ENCODE measurements at places on chromosomes 5 and 9. TPM values are rescaled to one million over a fixed set of nuclear protein-coding genes. Genes with fewer than 3 reads are reported as not detected.
A peak's percentile ranks its signal among the peaks of the same experiment; 100 is the strongest.

GRCh38 chr5:74885170-74885569 is 19.0 kb upstream of the FAM169A start:
- DNase-seq: peak; percentile 69

The CHMP5 gene
- 129 TPM for polyA plus RNA-seq

GRCh38 chr9:124477211-124477647 is 27.0 kb downstream of the ADGRD2 start:
- DNase-seq: no peak

The COL5A1 gene
- polyA plus RNA-seq: 128 TPM

DNA sequence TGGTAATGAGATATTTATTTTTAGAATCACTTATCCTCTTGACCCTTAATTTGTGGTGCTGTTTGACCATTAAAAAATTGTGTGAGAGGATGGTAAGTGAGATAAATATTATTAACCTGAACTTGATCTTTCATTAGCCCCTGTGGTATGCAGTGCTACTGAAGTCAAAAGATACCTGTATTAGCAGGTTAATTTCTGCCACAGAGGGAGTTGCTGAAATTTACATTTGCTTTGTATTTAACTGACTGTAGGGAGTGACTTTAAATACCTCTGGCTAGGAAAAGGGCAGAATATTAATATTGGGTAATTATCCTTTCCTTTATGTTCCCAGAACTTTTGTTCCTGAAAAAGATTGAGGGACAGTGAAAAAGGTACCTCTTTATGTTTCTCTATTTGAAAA is 133.6 kb downstream of the CHSY3 start:
- DNase-seq: no peak

The DBH gene
- 0.95 TPM for polyA plus RNA-seq

GRCh38 chr5:169904059-169904458 is 76.2 kb downstream of the INSYN2B start:
- DNase-seq: no peak

DNA sequence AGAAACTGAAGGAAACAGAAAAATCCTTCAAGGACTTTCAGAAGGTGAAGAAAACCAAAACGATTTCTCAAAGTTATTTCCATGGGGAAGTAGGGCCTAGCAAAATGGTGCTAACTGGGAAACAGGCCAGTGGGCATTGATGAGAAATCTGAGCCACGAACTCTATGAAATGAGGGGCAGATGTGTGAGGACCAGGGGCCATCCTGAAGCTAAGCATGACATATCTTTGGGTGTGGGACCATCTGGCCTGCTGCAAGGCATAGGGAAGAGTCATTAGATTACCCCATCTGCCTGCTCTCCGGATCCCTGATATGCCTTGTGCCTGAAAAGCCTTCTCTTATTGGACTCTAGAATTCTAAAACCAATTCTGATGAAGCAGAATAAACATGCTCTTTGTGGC is 143.8 kb downstream of the PALM2AKAP2 start:
- DNase-seq: no peak

The DMRT3 gene
- polyA plus RNA-seq: 3.2 TPM

The LPAR1 gene
- polyA plus RNA-seq: 22.5 TPM

DNA sequence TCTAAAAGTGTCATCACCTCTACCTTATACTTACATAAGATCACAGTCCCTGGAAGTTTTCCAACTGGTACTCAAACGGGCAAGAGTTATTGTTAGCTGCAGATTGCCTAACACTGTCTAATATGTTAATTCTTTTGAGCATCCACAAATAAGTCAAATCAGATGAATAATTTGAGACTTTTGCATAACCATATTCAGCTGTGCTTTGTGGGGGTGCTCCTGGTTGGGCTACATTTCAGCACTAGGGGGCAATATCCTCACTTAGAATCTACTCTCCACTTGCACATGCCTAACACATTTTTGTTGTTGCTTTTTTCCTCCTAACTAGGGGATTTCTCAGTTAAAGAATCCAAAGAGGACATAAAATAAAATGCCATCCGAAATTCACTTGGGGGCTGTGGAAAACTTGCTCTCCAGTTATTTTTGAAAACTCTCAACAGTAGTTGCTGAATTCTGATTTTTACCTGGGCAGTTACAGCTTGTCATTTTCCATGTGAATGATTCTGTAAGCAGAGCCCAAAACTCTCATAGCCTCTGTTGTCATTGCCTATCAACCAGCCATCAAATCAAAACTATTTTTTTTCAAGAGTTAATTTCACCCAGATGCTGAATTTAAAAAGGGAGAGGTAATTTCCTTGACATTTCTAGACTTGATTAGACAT is 71.5 kb downstream of the TRIM36 start:
- peak; percentile 15 for DNase-seq

The ENC1 gene
- polyA plus RNA-seq: 74.5 TPM

- no peak for DNase-seq
Observed at GRCh38 chr5:151532416-151532815, 58.7 kb downstream of the FAT2 start.

DNA sequence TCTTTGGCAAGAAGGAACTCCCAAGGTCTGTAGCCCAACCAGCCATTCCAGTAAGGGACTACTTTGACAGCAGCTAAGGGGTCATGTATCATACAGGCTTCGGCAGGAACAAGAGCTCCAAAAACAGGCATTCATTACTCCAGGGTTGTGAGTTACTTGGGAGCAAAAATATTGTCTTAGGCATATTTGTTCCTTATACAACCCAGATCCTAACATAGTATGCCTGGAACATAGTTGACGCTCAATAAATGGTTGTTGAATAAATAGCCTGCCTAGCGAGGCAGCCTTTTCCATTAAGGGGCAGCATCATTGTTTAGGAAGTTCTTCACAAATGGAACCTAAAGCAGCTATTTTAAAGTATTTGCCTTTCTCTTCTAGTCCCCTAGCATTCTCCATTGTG is 35.8 kb upstream of the FER start:
- DNase-seq: no peak

The RNF130 gene
- 66.5 TPM for polyA plus RNA-seq

DNA sequence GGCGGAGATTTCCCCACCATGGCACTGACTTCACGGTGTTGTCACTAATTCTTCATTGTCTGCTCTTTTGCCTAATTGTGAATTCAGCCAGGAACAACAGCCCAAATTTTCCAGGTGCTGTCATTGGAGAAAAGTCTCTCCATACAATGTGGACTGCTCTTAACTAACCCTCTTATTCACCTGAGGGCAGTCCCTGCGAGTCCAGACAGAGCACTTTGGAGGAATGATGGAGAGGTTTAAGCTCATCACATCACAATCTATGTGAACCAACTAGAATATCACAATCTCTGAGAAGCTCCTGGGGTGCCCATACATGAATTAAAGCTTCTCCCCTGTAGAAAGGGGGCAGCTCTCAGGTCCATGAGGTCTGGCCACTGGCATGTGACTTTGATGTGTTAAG is 56.4 kb downstream of the MTX3 start:
- no peak for DNase-seq

The PCDHB12 gene
- polyA plus RNA-seq: 5.0 TPM

DNA sequence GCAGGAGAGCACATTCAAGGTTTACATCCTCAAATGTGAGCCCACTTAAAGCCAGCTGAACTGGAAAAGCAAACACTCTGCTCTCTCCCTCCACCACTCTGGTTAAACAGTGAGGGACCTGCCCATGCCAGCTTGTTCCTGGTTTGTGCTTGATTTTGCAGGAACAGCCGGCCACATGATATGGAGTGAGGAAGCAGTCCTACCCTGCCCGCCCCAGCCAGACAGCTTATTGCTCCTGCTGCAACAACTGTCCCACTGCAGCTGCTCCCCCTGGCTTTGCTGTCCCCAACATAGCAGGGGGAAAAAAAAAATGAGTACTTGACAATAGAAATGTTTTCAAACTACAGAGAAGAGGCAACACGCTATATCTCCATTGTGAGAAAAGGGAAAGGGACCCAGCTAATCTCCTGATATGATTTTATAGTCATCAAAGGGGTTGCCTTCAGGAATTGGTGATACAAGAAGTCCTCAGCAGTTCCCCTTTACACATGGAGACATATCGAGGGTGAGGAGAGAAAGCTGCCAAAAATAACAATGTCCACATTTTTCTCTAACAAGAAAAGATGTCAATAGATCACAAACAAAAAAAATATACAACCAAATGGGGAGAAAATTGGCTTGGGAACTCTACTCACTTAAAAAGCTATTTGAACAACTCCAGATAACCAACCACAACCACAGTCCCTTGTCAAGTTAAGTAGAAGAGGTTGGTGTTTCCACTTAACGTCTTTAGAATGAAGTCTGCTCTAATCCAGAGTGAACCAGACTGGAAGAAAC is 4.6 kb downstream of the MYO10 start:
- no peak for DNase-seq

GRCh38 chr9:94139672-94140417 is 55.6 kb downstream of the PTPDC1 start:
- peak; percentile 51 for DNase-seq

DNA sequence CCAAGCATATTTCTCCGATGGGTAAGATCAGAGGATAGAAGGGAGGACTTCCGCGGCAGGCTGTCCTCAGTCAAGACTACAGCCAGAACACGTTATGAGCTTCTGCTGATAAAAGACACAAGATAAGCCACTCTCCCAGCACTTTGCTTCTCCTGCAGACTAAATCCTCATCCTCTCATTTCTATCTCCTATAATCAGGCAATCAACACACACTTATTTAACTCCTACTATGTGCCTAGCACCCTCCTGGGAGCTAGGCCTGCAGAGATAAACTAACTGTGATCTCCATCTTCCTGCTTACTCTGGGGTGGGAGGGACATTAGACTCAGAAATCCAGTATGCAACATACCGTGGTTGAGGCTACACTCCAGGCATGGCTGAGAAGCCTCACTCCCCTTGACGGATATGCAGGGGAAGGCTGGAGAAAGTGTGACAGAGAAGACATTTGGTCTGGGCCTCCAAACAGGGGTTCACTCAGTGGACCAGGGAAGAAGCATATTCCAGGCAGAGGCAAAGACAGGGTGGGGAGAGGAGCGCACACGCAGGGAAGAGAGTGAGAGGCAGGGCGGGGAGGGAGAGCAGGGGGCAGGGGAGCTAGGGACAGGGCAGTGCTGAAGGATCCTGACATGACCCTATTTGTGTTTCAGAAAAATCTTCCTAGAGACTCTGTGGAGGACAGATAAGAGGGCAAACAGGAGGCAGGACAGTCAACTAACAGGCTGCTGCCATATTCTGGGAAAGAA is 274.1 kb downstream of the DENND1A start:
- no peak for DNase-seq

The QRFP gene
- polyA plus RNA-seq: 0.34 TPM

DNA sequence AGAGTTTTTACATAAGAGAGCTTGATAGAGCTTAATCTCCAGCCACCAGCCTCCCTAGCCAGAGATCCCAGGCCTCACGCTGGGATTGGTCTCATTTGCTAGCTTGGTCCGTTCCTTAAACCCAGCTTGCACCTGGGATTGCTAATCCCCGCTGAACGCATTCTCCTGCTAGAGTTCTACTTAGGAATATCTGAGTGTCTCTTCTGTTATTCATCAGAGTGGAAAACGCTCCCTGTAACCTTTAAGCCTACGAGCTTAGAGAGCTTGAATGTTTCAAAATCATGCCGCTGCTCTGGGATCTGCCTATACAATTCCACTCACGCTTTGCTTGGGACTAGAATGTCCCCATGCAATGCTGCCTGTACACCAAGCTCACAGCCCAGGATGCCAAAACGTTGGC is 201.8 kb downstream of the NSG2 start:
- no peak for DNase-seq

The LCN1 gene
- polyA plus RNA-seq: not detected

The ACOT12 gene
- 1.3 TPM for polyA plus RNA-seq

DNA sequence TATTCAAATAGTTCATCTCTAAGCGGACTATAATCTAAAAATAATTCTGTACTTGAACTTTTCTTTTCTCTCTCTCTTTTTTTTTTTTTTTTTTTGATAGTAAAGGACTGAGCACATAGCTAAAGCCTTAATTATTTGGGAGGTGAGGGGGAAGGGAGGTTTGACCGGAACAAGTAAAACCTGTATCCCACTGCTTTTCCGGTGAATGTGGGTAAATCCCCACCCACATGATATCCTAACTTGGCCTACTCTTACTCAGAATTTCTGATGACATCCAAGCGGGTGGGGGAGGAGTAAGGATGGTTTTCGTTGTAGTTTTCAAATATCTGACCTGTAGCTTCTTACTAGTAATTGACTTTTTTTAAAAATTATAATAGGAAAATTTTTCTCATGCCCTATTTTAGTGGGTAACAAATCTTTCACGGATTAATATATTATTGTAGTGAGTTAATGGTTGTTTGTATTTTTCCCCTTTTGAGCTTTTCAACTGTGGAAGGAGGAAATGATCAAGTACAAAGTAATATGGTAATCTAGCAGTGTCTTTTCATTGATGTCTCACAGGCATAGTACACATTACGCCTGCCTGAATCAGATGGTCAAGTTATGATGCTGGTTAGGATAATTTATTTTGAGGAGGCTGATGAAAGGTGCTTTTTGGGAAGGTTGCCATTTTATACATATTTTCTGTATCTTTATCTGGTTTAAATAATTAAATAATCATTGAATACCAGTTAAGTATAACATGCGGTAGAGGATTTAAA is 2.2 kb upstream of the ELL2 start:
- DNase-seq: no peak

DNA sequence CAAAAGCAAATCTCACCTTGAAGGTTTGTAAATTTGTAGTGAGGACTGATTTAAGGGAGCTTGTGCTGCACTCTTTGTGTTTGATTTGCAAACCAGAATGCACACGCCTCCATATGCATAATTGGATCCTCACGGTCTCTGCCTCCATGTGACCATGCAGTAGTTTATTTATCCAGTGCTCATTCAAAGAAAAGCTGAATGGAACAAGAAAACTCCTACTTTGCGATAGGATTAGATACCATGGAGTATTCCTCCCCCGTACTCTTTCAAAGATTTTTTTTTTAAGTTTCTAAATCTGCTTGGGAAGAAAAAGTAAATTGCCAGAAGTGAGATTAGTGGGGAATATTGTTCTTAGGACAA is 290.4 kb upstream of the TUT7 start:
- no peak for DNase-seq

- DNase-seq: no peak
Observed at GRCh38 chr5:125006011-125006685, 259.7 kb upstream of the ZNF608 start.

- no peak for DNase-seq
Observed at GRCh38 chr5:8827696-8828095, 718.2 kb downstream of the SEMA5A start.

GRCh38 chr9:96649620-96650324 is 5.3 kb downstream of the PRXL2C start:
- no peak for DNase-seq

DNA sequence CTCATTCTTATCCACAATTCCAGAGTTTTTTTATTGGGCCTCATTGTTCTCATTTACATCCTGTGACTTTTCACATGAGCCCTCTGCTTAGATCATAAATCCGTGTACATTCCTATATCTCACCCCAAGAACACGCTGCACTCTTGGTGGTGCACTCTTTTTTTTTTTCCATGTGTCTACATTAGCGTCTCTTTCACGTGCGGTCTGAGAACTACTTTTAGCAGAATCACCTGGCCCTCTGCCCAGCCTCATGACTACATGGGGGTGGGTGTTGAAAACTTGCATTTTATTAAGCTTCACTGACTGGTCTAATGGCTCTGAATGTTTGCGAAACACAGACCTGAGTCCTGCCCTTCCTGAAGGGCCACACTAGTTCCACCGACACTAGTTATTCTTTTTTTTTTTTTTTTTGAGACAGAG is 18.6 kb downstream of the C9orf57 start:
- no peak for DNase-seq

The HTR1A gene
- polyA plus RNA-seq: not detected

All from renal cortex interstitium (tissue), 15 donors.